ENCODE measurements at places on chromosomes 12 and 14.

- DNase-seq: no peak
These were observed 19.7 kb upstream of the TMED10 start for GRCh38 chr14:75196064-75196463.

DNA sequence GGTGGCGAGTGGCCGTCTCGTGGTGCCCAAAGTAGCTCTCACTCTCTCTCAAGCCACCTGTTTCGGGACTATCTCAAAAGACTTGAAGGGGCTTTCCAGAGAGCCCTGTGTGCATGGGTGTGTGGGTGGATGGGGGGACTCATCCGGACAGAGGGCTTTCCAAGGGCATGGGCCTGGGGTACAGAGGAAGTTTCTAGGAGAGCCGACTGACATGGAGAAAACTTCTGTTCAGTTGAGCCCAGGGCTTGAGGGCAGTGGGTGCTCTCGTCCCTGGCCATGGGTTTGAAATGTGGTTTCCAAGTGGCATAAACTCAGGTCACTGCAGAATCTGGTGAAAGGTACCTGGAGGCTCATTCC, 47.4 kb upstream of the MEG3 start:
- DNase-seq: no peak

- DNase-seq: no peak
These were observed 38.1 kb upstream of the GARIN2 start for GRCh38 chr14:67151082-67151666.

DNA sequence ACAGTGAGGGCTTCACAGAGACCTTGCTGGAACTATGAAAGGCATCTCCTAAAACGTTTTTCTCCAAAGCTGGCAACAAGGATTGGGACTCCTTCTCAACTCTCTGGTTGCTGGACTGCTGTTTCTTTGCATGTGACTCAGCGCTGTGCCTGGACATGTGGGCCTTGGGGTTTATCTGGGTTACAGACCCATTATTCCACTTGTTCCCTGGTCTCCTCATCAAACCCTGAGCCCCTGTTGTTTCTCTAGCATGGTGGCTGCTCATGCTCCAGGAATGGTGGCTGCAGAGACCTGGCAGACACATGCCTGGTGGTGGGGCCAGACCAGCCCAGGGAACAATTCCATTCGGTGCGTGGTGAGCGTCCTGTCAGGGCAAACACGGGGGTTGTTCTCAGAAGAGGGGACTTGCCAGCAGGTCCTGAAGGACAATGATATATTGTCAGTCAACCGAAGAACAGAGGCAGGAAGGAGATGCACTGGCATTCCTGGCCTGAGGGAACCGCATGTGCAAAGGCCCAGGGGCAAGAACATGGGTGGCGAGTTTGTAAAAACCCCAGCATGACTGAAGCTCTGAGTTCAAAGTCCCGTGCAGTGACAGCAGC, 320.1 kb upstream of the RTL1 start:
- DNase-seq: no peak

DNA sequence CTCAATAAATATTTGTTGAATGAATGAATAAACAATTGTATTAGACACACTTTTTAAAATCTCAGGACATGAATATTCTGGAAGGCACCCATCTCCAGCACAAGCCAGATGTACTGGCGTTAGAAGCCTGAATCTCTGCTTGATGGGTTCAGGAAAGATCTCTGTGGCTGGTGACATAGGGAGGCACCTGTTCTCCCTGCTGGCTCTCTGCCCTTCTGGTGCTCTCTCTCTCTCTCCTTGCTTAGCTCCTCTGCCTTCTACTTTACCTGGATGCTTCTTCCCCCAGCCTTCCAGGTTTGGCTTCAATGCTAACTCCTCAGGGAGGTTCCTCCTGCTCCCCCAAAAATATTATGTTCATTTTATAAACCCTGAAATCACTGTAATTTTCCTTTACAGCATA, 1.5 kb downstream of the CYP46A1 start:
- no peak for DNase-seq

DNA sequence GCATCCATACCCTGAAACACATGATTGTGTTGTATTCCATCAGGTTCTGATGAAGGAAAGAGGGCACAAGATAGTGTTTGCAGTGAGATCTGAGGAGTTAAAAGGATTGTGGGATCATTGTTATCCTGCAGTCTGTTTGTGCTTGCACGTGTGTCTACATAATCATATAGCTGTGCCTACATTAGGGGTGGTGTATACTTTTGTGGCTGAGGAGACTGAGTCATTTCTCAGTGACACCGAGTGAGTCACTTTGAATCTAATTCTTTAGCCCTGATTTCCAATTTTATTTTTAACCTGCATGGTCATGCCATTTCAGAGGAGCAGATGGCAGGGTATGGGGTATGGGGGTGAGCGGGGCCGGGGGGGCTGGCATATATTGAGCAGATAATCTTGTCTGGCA, 133.2 kb downstream of the ANO4 start:
- DNase-seq: no peak

GRCh38 chr12:57242691-57243454, 8.1 kb downstream of the STAC3 start:
- peak; percentile 67 for DNase-seq

- DNase-seq: no peak
These were observed 428.3 kb downstream of the FUT8 start for GRCh38 chr14:65840786-65841185.

GRCh38 chr12:62843716-62844115, 91.2 kb downstream of the PPM1H start:
- no peak for DNase-seq

DNA sequence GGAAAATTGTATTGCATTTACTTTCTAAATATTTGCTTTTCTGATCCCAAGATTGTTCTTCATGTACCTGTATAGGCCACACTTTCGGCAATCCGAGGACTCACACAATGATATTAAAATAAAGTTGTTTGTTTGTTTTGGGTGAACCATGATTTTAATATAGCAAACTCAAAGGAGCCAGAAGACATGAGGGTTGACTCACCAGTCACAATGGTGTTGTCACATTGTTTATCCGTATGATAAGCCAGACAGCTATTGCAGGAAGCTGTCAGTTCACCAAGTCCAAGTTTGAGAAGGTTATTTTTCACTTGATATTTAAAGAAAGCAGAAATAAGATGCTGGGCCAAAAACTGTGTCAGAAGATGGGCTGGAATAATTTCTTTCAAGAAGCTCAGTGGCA, 67.1 kb upstream of the CPM start:
- no peak for DNase-seq

- no peak for DNase-seq
These were observed 76.4 kb upstream of the RMST start for GRCh38 chr12:97386133-97386581.

- DNase-seq: no peak
These were observed 247.0 kb downstream of the PHLDA1 start for GRCh38 chr12:75784591-75784990.

GRCh38 chr14:70905301-70905700, 2.0 kb upstream of the PCNX1 start:
- DNase-seq: no peak

DNA sequence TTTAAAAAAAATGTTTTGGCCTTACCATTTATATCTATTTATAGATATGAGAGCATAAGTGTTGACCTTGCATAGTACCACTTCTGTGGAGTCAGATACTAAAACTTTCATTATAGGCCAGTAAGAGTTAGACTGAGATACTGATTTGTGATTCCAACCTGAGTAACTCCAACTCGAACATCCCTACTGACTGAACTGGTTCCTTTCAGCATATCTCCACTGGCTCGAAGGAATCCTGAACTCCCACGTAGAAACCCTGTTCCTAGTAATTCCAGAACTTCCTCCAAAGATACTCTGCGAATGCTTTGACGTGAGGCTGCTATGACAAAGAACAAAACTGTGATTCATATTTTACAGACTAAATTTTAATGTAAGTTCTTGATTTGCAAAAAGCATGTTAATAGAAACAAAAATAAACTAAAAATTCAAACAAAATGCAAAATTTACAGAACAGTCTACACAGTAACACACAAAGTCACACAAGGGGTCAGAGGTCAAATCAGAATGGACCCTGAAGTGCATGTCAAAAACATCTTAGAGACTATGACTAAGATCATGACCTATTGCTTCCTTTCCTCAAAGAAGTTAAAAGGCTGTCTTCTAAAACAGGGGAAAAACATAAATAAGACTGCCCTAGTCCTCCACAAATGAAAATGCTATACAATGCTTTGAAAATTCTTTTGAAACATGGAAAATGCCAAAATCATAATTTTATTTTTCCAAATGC, 31.5 kb downstream of the HEATR5A start:
- DNase-seq: no peak

GRCh38 chr12:31524791-31525495, 66.0 kb downstream of the DENND5B start:
- no peak for DNase-seq

- DNase-seq: no peak
These were observed 5.2 kb upstream of the RAD52 start for GRCh38 chr12:954741-955140.

DNA sequence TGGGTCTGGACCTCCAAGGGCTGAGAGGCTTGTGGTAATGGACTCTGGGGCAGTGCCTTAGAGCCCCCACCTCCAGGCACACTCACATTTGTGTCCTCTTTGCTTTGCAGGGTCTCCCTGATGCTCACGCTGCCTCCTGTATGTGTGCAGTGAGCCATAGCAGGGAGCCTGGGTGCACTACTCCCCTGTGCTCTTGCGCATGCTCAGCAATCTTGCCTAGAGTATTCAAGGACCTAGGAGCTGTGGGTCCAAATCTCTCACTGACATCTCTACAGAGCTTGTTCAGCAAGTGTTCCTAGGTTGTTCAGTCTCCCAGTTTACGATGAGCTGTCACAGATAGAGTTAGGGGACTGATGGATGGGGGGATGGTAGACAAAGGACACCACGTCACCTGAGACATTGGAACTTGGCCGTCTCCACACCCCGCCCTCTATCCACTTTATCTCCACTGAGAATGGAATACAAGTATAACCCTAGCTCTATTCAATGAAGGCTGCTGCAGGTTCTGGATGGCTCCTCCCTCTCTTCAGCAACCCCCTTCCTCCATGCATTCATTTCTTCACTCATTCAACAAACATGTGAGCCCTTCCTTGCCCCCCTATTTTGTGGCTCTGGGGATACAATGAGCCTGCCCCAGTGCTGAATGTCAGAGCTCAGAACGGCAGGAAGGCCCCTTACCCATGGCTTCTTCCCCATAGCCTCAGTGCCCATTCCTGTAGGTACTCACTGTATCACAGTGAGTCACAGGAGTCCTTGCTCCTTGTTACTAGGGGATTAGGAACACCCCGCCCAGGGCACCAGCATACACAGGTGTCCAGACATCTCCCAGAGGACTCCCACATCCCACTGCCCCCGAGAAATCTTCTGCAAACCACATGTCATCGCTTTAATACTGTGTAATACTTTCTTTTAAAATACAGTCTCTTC, 31.2 kb downstream of the FIGNL2 start:
- no peak for DNase-seq

- DNase-seq: no peak
These were observed 149.0 kb upstream of the RMST start for GRCh38 chr12:97313471-97314190.

DNA sequence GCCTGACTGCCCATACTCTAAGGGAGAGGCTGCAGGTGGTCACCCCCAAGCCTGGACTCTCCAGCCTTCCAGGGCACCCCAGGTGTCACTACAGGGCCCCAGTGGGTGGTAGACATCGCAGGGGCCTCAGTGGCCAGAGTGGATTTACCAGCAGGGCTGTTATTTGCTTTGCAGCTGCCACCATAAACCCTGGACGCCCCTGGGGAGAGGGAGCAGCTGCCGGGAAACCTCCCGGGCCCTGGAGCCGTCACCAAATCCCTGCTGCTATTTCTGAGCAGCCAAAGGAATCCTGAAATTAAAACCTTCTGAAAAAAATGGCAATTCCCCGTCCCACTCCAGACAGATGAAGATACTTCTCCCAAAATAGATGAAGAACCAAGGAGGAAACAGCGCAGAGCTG, 13.9 kb downstream of the TMEM119 start:
- DNase-seq: no peak

GRCh38 chr12:19937161-19937560, 431.2 kb upstream of the PDE3A start:
- no peak for DNase-seq

GRCh38 chr12:104493496-104493895, 36.7 kb downstream of the CHST11 start:
- no peak for DNase-seq

DNA sequence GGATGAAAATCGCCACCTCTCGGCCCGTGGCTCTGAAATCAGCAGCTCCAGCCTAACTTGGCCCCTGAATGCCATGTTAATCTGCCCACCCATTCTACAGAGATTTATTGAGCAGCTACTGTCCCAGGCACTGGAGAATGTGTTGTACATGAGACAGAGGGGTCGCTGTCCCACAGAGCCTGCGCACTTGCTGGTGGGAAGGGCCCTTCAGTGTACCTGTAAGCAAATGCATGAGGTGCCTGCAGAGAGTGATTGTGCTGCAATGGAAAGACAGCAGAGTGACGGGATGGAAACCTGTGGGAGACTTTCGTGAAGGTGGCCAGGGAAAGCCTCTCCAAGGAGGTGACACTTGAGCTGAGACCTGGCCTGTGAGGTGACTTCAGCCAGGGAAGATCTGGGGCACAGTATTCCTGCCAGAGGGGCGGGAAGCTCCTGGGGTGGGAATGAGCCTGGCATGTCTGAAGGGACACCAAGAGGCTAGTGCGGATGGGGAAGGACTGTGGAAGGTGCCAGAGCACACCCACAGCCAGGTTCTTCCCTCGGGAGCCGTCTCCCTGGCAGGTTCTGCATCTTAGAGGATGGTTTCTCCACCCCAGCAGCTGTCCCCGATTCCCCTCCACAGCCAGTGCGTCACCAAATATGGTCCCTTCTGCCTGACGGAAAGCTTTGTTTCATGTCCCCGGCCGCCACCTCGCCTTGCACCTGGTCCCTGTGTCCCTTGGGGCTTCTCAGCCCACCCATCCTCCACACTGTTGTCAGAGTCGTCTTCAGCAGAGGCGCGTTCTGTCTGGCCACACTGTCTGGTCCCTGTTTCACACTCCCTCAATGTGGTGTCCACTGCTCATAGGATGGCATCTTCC, 8.7 kb downstream of the SMIM41 start:
- DNase-seq: no peak

GRCh38 chr14:67385618-67386017, 25.5 kb downstream of the EIF2S1 start:
- no peak for DNase-seq

- no peak for DNase-seq
These were observed 5.6 kb downstream of the NFYB start for GRCh38 chr12:104132351-104132956.

GRCh38 chr12:108629824-108630476, 3.7 kb downstream of the SELPLG start:
- no peak for DNase-seq

GRCh38 chr12:39123580-39124253, 218.3 kb upstream of the CPNE8 start:
- DNase-seq: no peak

All from cerebellar nuclear complex (tissue), 1 donor.